Fibroblast of pulmonary artery (primary cell): ENCODE measurements at places on chromosomes 2 and 18.

DNA sequence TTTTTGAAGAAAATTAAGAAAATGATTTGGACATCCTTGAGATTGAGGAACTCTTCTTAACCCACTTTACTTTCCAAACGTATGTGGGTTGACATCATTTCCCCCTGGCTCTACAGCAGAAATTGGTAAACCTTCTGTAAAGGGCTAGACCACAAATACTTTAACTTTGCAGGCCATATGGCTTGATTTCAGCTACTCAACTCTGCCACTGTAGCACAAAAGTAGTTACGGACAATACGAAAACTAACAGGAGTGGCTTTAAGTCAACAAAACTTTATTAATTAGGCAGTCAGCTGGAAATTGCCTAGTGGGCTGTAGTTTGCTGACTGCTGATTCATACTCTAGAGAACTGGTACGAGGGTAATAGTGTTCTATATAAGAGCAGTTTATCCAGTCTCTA, 83.2 kb upstream of the DTNB start:
- DNase-seq: no peak

DNA sequence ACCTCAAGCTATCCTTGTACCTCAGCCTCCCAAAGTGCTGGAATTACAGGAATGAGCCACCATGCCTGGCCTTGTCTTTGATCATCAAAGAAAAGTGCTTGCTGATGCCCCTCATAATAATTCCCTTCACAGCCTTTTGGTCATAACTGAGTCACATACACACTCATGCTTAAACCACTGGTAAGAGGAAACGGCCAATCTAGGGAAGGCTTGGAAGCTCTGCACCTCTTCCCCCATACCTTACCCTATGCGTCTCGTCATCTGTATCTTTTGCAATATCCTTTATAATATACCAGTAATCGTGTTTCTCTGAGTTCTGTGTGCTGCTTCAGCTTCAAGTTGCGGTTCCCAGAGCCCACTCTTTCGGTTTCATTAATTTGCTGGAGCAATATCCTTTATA, 4.8 kb upstream of the RNF138 start:
- DNase-seq: peak; percentile 22

- no peak for DNase-seq
Observed at GRCh38 chr2:74688881-74689280, 34.8 kb downstream of the SEMA4F start.

DNA sequence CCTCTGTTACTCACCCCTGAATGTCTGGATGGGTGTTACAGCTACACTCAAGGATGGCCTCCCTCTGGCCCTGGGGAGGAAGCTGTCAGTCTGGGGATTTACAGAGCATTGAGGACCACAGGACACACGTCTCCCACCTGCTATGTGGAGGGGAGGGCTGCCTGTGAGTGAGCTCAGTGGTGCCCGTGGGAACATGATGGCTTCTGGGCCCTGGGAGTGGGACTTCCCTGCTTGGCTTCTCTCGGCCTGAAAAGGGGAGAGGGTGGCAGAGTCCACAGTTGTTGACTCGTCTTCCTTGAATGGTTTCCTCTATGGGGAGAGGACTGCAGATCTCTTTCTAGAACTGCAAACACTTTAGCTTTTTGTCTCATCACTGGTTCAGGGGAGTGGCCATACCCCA, 79.1 kb downstream of the SH3BP4 start:
- DNase-seq: no peak

- no peak for DNase-seq
Observed at GRCh38 chr2:47561906-47562305, 158.9 kb downstream of the MSH2 start.

- no peak for DNase-seq
Observed at GRCh38 chr18:47341678-47342077, 90.2 kb upstream of the SKOR2 start.

GRCh38 chr2:174656676-174657176, 59.1 kb upstream of the WIPF1 start:
- DNase-seq: no peak

- peak; percentile 60 for DNase-seq
Observed at GRCh38 chr2:105081006-105081601, 43.2 kb downstream of the MRPS9 start.

GRCh38 chr2:197786010-197786877, 1.1 kb upstream of the BOLL start:
- DNase-seq: no peak

DNA sequence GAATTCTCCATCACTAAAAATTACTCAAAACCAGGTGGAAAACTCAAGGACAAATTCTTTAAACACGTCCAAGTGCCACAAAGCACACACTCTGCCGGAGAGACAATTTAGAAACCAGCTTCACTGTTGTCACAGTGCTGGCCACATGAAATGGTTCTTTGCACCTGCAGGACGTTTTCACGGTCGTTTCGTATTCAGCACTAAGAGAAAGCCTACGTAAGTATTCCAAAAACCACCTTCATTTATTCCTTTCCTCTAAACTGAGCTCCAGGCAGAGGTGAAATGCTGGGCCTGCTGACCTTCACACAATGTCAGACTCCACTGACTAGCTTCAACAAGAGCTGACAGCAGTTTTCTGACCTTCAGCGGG, 680 bp downstream of the ATP5F1A start:
- DNase-seq: no peak

- DNase-seq: no peak
Observed at GRCh38 chr18:9426753-9427152, 48.6 kb upstream of the RALBP1 start.

GRCh38 chr2:19360266-19360965, 2.0 kb upstream of the OSR1 start:
- DNase-seq: no peak

GRCh38 chr2:123518367-123518766, 506.7 kb upstream of the CNTNAP5 start:
- DNase-seq: no peak

DNA sequence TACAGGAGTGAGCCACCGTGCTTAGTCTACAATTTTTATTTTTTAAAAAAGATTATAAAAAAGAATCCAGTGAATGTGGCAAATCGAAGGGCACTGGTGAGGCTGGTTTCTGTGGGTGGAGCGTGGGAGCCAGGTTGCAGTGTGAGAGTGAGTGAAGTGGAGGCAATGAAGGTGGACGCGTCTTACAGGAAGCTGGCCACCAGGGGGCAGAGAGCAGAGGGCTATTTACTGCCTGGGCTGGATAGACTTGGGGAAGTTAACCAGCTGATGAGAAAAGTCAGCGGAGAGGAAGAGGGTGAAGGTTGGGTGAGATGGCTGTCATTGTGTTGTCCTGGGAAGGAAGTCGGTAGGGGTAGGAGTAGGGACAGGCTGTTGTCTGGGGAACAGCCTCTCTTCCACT, 6.8 kb downstream of the SCTR start:
- DNase-seq: peak; percentile 54

DNA sequence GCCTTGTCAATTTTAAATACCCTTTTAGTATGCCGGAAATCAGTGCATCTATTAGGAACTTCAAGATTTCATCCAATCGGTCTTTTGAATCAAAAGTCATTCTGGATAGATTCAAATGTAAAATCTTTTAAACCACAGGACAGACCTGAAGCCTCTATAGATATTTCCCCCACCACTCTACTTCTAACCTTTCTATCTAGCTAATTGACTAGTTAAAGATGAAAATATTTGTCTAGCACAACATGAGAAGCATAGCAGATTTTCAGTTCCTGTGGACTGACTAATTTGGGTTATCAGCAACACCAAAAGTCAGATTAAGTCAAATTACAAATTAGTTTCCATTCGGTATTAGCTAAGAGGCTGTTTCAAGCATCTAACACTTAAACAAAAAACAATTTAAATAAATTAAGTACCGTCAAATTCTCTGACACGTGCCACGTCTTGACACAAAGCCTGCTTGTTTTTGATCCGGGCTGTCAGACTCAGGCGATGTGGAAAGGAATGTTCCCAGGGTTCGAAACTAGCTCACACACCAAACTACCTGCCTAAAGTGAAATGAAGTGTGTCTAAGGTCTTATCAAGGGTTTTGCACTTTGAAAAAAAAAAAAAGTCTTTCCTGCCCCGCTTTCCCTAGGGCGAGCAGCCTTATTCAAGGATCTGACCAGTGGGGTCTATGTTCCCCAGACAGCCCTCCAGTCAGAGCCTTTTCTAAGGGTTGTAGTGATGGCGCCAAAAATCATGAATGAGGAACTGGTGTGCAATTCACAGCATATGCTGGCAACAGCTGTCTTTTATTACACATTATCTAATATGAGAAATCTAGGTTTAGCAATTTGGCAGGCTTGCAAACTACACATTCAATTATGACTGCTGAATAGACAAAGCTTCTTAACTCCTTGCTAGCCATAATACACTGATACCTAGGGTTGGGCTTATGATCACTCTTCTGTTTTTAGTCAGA, 4.7 kb downstream of the CYTIP start:
- peak; percentile 40 for DNase-seq

- DNase-seq: no peak
Observed at GRCh38 chr2:68468801-68469200, 1.4 kb downstream of the APLF start.

GRCh38 chr2:156151351-156151750, 181.2 kb downstream of the NR4A2 start:
- no peak for DNase-seq

- no peak for DNase-seq
Observed at GRCh38 chr2:207688597-207688996, 22.8 kb upstream of the CCNYL1 start.

GRCh38 chr2:99067871-99068625, 73.5 kb upstream of the C2orf15 start:
- DNase-seq: no peak

- peak; percentile 71 for DNase-seq
Observed at GRCh38 chr2:127348426-127349000, 39.3 kb downstream of the MAP3K2 start.

GRCh38 chr18:58174285-58174684, 130.3 kb downstream of the NEDD4L start:
- no peak for DNase-seq

- DNase-seq: peak; percentile 27
Observed at GRCh38 chr2:222362336-222362735, 62.0 kb upstream of the SGPP2 start.

- DNase-seq: peak; percentile 36
Observed at GRCh38 chr2:38039121-38039910, 36.6 kb downstream of the CYP1B1 start.

DNA sequence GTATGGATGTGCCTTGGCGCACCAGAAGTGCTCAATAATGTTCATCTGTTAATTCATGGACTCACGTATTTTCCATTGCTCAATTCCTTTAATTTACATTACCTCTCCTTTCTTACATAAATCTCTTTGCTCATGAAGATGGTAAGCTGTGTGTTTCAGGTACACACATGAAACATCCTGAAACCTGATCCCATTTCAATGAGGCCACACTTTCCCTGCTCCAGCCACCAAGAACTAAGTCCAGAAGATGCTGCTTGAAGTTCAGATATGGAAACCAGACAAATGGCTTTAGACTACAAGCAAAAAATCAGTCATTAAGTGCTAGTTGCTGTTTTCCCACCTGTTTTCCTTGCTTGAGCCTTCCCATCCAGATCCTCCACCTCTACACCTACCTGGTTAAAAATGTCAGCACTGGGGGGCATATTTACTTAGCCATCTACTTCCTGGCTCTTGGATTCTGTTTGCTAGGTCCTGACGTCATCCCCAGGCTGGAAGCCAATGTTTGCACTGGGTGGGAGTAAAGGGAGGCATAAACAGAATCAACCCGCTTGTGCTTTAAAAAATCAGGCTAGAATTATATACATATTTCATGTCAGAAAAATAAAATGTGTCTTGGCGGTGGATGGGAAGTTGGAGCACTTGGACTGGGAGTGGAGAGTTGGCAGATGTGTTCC, 309.7 kb downstream of the OSR1 start:
- peak; percentile 73 for DNase-seq

DNA sequence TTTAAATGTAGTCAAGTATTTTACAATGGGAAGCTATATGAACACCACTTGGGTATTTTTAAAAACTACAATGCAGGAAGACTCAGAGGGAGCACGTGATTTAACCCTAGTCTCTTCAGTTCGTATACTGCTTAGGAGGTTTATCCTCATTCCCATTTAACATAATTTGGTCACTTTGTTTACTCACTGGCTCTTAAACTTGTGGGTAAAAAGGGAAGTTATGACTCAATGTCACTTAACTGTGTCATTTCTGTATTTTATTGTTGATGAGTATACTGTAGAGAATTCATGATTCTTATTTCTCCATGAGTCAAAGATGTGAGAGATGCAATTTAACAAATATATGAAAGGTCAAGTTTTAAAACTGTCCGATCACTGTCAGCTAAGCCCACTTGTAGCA, 48.2 kb downstream of the SLC66A3 start:
- DNase-seq: peak; percentile 40

DNA sequence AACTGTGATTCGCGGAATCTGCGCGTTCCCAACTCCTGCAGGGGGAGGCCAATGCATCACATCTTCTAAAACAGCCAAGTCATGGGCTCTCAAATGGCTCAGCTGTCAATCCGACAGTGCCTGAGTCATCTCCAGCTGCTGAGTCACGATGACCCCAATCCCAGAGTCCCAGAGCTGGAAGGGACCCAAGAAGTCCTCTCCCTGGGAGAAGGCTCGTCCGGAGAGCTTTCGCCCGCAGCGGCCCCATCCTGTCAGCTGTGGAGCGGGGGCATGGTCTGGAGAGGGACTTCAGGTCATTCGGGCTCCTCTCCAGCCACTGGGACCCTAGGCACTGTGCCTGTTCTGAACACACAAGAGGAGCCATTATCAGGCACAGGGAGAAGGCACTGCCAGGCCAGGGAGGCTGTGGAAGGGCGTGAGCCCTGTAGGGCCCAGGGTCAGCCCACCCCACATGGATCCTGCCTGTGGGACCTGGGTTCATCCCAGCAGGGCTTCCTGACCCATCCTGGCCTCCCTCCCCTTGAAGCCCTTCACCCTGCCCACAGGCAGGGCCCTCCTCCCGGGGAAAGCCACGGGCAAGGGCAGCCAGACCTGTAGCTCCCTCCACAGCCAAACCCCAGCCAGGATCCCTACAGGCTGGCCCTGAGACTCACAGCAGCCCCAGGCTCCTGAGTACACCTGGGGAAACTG, 47.6 kb upstream of the GPC1 start:
- DNase-seq: peak; percentile 96

DNA sequence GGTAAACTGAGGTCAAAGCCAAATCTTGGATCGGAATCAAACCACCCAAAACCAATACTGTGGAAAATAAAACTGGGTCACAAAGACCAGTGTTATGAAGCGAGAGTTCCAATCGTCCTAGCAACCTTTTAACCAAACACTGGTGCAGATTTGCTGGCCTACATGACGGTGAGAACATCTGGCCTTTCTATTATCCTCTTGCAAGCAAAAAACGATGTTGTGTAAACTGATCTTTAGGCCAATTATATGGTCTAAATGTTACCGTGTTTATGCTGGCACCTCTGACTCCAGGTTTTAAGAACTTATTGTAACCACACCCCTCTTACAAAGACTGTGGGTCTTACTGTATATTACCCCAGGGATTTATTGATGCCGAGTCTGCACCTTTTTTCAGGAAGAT, 145.9 kb downstream of the GFPT1 start:
- no peak for DNase-seq

GRCh38 chr2:11320698-11321492, 23.5 kb downstream of the ROCK2 start:
- no peak for DNase-seq

DNA sequence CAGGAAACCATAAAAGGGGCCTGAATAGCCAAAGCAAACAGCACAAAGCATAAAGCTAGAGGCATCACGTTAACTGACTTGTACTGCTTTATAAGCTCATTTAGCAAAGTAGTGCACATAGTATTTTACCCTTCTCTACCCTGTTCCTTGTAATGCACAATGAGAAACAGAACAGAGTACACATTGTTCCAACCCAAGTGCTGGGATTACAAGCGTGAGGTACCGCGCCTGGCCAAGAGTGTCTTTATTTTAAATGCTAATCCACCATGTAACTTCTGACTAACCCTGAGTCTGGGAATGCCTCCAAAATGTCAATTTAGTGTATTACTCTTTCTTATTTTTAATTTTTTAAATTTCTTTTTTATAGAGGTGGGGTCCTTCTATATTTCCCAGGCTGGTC, 46.4 kb upstream of the STON1 start:
- peak; percentile 78 for DNase-seq
